ENCODE measurements at places on chromosomes 11 and 22.

GRCh38 chr22:39181778-39182177 is 29.3 kb upstream of the CBX7 start:
- DNase-seq, result no peak

DNA sequence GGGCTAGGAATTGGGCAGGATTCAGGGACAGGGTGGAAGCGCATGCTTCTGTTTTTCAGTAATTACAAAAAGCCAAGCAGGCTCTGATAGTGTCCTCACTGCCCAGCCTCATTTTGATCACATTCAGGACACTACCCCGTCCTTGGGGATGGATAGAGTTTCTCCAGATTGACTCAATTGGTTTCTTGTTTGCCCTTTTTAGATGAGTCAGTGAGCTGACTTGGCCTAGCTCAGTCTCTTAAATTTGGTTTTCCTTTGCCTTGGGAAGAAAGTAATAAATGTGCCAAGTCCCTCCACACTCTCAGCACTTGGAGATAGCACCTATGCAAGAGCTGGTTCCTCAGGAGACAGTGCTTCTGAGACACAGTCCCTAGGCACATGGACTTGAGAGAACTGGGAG is 25.5 kb downstream of the DKK3 start:
- DNase-seq, result peak; percentile 77

GRCh38 chr11:117146521-117146920 is 2.4 kb downstream of the PAFAH1B2 start:
- DNase-seq, result peak; percentile 48

DNA sequence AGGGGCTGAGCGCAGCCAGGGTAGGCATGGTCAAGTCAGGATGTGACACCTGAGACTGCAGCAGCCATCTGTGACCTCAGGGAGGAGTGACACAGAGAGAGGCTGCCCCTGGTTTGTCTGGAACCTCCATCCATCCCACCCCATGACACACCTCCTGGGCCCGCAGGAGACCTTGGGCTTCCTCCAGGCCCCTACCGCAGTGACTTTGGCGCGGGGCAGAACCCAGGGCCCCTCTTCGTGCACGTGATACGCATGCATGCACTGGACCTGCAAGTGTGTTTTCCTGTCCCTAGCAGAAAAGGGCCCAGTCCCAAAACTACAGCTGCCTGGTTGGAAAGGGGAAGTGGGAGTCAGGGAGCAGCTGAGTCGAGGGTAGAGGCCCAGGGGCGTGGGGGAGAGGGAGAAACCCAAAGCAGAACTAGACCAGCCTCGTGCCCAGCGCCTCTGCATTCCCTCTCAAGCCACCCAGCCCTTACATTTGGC is 7.9 kb upstream of the CYTH4 start:
- DNase-seq, result no peak

Measured in fibroblast of skin of back (primary cell).